ENCODE measurements at places on chromosomes 16 and 17.

- DNase-seq: no peak
Observed at GRCh38 chr16:17483351-17483750, 12.6 kb upstream of the XYLT1 start.

DNA sequence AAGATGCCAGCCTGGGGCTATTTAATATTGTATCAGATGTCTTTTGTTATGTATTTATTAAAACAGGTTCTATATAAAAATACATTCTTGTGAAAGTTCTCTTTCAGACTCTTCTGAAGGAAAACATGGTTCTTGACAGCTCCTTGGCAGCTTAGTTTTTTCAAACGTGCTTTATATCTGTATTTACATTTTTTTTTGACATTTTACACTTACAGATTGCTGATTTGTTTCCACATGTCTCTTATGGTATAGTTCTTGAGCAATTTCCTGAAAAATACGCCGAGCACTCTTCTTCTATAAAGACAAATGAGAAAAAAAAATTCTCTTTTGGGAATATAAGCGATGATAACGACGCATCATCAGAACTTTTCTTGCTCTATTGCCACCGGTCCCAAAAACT lies 9.5 kb downstream of the IGSF6 start:
- no peak for DNase-seq

- DNase-seq: no peak
Observed at GRCh38 chr16:57977418-57978069, 6.6 kb upstream of the CNGB1 start.

- DNase-seq: no peak
Observed at GRCh38 chr17:28341516-28341915, 6.0 kb downstream of the TNFAIP1 start.

- no peak for DNase-seq
Observed at GRCh38 chr17:17902376-17902775, 65.6 kb upstream of the SREBF1 start.

DNA sequence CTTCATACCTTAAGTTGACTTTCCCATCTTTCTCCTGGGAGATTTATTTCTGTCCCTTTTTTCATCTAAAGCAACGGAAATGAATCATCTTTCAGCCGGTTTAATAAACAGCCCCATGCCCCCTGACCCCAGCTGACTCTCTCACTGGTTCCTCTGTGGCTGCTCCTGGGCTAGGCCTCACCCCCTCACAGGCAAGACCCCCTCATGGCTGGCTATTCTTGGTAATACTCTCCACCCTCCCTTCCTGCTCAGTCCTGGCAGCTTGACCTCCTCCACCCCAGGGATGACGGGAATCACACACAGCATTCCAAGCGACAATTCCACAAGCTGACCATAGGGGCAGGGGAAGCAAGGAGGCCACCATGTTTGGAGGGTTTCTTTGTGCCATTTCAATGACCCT lies 1.5 kb upstream of the ADAP2 start:
- no peak for DNase-seq

DNA sequence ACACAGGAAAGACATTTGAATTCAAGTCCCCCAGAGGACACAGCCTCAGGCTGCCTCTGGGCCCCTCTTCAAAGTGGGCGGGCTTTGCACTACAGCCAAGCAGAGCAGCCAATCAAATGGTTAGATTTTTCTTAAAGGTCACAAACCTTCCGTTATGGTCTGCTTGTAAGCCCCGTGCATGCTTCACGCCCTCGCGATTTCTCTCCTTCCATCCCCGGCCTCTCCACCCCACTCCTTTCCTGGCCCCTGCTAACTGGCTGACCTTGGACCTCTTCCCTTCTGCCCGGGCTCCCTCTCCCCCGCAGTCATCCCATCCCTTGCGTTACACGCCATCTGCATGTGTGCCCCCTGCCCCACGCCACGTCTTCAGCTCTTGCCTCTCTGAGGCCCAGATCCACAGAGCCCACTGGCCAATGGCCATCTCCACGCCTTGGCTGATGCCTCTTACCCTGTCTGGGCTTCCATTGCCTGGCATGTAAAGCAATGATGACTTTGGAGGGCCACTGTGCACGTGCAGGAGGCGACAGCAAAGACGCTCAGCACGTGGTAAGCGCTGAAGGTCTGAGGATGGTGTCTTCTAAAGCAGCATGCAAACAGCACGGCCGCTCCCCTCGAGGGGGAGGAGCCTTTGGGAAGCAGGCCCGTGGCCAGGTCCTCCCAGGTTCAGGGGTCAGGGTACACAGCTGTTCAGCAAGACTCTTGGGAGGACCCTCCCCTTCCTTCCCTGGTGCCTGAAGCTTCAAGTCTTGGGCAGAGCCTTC lies 86.8 kb downstream of the ZDHHC7 start:
- no peak for DNase-seq

DNA sequence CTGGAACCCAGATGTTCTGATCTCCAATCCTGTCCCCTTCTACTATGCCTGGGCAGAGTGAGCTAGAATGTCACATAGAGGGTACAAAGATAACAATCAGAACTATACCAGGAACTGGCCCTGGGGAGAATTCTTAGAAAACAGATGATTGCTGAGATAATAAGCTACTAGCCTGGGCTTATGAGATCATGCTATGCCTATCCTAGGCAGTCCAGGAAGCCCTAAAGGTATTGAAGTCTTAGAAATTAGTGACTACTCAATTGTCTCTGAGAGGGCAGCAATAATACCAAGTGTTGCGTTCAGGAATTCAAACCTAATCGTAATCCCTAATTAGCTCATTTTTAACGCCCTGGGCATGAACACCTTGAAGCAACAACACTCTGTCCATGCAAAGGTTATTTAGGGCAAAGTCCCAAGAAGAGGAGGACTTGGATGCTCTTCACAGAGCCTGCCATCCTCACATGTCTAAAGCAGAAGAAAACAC lies 77.1 kb downstream of the MMD start:
- no peak for DNase-seq

DNA sequence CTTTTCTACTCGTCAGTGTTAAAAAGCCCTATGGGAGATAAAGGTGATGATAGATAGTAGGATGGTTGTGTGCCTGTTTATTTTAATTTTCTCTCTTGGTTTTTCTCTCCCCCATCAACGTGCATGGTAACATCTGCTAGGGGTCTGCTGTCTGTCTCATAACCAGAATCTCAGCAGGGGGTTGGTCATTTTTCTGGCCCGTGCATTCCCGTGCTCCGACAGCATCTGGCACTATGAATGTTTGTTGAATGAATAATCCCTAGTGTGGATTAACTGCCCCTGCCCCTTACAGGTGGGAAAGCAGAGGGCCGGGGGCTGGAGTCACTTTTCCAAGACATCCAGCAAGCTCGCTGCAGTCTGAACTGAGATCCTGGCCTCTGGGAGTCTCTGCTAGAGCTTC lies 6.3 kb downstream of the CA5A start:
- no peak for DNase-seq

DNA sequence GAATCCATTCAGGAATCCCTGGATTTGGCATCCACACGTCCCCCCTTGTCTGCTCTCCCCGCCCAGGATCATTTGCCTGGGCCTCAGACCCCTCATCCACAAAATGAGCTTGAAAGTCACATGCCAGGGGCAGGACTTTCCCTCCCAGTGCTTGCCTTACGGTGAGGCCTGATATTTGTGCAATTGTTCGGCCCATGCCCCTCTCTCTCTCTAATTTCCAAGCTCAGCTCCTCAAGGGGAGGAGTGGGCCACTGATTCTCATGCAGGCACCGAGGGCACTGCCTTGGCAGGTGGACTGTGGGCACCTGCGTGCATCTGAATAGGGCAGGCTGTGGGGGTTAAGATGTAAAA lies 267.2 kb upstream of the FOXF1 start:
- DNase-seq: no peak

GRCh38 chr17:77427391-77427991 lies 286.7 kb downstream of the SEC14L1 start:
- DNase-seq: no peak

GRCh38 chr17:47188271-47188875 lies 722 bp downstream of the CDC27 start:
- DNase-seq: no peak

GRCh38 chr17:27585792-27586191 lies 45.2 kb upstream of the LGALS9 start:
- DNase-seq: no peak

- DNase-seq: no peak
Observed at GRCh38 chr17:15945527-15946191, 729 bp downstream of the ADORA2B start.

DNA sequence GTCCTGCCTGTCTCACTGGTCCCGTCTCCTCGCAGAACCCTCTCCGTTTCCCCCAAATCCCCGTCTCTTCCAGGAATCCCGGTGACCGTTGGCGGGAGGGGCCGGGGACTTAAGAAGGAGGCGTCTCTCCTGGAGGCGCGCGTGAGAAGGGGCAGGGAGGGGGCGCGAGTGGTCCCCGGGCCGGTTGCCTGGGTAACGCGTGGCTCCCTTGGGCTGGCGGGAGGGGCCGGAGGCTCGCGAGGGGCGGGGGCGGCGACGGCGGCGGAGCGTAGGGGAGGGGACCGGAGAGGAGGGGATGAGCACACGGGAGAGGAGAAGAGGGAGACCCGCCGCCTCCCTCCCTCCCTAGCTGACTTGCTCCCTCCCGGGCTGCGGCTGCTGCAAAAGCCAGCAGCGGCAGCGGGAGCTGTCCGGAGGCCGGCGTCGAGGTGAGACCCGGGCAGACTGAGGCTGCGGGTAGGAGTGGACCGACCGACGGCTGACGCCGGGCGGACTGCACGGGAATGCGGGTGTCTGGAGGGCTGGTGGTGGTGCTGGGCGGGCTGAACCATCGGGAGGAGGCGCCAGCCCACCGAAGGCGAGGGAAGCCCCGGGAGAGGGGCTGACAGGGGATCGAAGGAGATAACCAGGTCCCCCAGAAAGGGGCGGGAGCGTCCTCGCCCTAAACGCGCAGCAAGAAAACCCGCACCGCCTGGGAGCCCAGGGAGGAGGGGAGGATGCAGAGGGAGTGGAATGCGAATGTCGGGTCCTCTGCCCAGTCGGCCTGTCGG lies at the start of gene PRRT2:
TSS of gene PRRT2 (plus strand) at position 298 of the 770 bp plus-strand sequence. CDS start 862 bp downstream, outside the sequence.
- DNase-seq: no peak

- no peak for DNase-seq
Observed at GRCh38 chr17:78476973-78477372, 98.5 kb downstream of the PGS1 start.

DNA sequence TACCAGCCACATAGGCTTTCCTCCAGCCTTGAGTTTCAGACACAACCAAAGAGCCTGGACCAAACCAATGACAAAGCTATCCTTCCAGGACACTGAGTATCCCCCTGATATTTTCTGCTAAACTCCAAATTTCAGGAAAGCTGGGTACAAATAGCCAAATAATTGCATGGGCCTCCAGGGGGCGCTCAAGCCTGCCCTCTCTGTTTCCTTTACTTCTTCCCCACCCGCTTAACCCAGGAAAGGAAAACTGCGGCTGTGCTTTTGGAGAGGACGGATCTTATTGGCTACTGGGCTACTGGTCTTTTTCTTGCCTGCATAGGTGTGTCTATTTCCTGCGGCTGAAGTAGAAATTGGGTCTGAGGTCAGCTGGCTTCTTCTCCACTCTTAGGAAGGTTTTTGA lies 30.1 kb downstream of the GNGT2 start:
- peak; percentile 53 for DNase-seq

DNA sequence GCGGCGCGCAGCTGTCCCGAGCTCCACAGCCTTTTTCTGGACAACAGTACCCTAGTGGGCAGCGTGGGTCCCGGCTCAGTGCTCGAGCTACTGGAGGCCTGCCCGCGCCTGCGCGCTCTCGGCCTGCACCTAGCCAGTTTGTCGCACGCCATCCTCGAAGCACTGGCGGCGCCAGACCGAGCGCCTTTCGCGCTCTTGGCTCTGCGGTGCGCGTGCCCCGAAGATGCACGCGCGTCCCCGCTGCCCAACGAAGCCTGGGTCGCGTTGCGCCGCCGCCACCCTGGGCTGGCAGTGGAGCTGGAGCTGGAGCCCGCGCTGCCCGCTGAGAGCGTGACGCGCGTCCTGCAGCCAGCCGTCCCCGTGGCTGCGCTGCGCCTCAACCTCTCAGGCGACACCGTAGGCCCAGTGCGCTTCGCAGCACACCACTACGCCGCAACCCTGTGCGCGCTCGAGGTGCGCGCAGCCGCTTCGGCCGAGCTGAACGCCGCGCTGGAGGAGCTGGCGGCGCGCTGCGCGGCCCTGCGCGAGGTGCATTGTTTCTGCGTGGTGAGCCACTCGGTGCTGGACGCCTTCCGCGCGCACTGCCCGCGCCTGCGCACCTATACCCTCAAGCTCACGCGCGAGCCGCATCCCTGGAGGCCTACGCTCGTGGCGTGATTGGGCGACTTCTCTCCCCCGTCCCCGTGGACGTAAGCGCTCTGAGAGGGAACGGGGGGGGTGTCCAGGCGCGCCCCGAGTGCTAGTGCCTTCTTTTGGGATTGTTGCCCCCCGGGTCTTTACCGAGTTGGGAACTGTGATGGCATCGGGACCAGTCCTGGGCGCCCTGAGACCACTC lies 1.2 kb upstream of the HSF4 start:
- DNase-seq: no peak

GRCh38 chr16:48318630-48319029 lies 66.6 kb downstream of the SIAH1 start:
- peak; percentile 5 for DNase-seq

DNA sequence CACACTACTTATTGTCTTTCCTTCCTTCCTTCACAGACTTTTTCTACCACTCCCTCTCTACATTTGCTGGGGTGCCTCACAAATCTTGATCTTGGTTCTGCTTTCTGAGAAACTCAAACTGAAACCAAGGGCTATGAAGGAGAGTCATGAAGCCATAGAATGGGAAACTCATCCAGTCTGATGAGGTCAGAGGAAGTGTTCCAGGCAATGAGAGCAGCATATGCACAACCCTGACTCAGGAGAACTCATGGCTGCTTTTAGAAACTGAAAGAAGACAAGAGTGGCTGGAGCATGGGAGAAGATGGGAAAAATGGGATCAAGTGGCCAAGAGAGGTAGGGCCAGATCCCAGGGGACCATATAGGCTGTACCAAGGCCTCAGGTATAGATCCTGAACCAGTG lies 130.0 kb upstream of the TOX3 start:
- no peak for DNase-seq

GRCh38 chr16:56617212-56618085 lies 8.1 kb upstream of the MT1E start:
- no peak for DNase-seq

GRCh38 chr17:61583242-61583641 lies 7.8 kb downstream of the NACA2 start:
- no peak for DNase-seq

DNA sequence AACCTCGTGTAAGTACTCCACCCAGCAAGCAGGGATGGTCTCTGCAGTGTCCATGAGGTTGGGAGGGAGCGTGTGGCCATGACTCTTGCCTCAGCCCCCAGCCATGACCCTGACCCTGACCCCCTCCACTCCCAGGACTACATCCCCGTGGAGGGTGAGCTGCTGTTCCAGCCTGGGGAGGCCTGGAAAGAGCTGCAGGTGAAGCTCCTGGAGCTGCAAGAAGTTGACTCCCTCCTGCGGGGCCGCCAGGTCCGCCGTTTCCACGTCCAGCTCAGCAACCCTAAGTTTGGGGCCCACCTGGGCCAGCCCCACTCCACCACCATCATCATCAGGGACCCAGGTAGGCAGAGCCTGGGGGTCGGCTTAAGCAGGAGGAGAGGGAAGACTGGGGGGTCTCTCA lies 16.3 kb downstream of the GALK1 start:
- DNase-seq: no peak

GRCh38 chr17:65294181-65294719 lies 157.1 kb downstream of the RGS9 start:
- peak; percentile 40 for DNase-seq

GRCh38 chr17:44314869-44315661 lies 6.7 kb downstream of the RUNDC3A start:
- DNase-seq: no peak

Data from stimulated activated CD8-positive, alpha-beta memory T cell treated with anti-CD3 and anti-CD28 coated beads, Interleukin-12 subunit alpha, Interleukin-12 subunit beta, amount 100 ng/mL, for 1 hour (primary cell).